ENCODE measurements at places on chromosomes 3 and 15.

DNA sequence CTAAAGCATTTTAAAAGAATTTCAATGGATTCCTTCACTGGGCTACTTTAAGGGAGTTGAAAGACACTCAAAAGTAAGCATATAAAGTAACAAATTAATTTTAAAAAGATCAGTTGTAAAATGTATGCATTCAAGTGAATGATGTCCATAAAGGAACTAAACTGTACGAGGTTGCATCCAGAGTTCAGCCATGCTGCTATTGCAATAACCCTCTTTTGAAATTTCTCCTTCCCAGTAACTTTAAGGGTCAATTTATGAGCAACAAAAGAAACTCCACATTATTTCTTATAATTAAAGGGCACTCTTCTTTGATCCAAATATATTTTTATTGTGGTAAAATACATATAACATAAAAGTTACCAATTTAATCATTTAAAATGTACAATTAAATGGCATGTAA, 22.9 kb downstream of the BTLA start:
- no peak for DNase-seq

DNA sequence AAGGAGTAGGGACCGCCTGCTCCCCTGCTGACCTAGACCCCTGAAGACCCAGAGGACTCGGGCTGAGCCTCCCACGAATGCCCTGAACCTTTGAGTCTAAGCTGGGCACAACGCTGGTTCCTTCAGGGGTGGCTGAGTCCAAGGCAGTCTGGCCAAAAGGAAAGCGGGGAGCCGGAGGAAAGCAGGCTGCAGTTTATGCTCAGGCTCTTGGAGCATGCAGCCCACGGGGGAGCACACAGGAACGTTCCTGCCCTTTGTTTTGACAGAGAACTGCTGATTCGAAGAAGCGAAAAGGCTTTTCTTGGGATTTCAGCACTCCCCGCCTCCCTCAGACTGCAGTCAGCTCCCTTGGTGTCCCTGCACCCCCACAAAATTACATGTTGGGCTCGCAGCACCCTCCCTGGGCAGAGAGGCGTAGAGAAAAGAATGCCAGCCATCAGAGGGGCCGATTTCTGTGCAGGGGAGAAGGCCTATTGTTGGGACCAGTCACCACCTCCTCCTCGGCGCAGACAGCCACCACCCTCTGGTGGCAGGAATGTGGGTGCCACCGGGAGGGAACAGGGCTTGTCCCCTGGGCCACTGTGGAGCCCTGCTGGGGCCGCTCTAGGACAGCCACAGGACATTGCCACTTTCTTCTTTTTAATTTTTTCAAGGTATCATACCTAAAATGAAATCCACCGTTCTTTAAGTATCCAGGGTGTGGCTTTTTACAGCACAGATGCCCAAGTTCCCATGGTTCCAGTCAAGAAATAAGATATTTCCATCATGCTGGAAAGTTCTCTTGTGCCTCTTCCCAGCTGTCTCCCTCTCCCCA, 72.2 kb downstream of the SMAD6 start:
- peak; percentile 71 for DNase-seq

- no peak for DNase-seq
Measured at GRCh38 chr15:26729581-26729980, 43.3 kb downstream of the GABRB3 start.

DNA sequence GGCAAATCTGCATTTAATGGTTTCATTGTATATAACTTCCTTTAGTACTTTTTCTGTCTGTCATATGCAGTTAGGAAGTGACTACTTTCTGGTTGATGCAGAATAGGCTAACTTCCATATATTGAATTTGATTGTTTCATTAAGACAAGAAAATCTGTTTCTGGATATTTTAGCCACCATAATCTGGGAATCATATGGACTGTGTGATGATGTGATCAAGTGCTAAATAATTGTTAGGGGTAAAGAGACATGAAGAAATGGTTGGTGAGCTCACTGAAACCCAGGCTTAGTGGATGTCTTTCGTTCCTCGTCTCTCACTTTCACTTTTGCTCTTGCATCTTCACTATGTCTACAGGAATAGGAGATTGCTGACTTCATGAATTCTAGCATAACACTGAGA, 3.5 kb upstream of the MNS1 start:
- no peak for DNase-seq

- no peak for DNase-seq
Measured at GRCh38 chr3:37032961-37033360, 39.6 kb downstream of the MLH1 start.

GRCh38 chr15:92068121-92068520, 214.6 kb downstream of the SLCO3A1 start:
- no peak for DNase-seq

DNA sequence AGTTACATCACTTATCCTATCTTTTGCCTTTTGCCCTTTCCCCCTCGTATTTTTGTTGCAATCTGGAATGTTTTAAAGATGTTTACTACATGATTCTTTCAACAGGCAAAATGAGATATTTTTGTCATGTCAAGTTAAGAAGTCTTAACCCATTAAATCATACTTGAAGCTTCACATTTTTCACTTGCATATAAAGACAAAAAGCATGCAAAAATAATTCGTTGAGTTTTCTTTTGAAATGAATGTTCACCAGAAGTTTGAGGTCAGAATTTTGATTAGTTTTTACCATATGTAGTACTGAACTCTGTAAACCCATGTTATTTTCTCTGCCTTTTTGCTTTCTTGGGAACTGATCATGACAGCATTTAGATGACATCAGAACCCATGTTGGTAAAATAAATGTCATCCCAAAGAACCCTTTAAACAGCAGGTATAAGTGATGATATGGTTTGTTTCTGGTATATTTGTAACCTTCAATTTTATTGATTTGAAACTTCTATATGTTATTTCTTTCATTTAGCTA, 188.5 kb downstream of the GHSR start:
- DNase-seq, result no peak

DNA sequence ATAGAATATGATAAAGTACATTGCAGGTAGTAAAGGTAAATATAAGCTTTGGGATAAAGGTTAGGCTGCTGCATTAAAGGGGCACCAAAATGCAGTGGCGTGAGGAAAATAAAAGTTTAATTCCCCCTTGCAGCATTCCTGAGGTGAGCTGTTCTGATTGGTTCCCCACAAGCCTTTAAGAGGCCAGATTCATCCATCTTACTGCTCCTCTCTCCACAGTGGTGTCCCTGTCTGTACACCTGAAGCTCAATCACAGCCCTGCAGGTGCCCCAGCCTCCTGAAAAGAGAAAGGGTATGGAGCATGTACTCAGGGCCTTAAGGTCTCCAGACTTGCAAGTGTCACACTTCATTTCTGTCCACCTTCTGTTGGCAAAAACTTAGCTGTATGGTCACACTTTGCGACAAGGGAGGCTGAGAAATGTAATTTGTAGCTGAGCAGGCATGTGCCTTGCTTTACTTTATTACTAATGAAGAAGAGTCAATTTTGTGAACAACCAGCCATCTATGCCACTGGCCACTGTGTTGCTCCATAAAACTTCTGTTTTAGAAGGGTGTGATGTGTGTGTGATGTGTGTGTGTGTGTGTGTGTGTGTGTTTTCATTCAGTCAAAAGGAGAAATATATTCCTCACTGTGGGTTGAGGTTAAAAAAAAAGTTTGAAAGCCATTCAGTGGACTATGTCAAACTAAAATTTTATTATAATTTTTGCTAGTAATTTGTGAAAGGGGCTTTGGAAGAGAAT, 12.8 kb downstream of the LACTB start:
- no peak for DNase-seq

DNA sequence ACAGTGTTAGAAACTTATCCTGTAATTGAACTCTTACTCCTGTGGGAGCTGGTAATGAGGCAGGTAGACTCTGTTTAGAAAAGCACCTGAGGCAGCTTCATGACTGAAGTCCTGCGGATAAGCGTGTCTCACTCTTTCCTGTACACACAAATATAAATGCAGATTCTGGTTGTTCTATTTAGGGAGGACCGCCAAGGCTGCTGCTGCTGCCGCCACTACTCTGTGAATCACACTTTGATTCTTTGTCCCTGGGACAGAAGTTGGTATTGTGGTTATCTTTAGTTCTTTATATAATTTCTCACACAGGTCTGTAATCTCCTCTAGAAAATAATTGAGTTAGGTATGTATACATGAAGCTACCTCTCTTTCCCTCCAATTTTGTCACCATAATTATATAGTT, 3.6 kb downstream of the LSAMP start:
- no peak for DNase-seq

DNA sequence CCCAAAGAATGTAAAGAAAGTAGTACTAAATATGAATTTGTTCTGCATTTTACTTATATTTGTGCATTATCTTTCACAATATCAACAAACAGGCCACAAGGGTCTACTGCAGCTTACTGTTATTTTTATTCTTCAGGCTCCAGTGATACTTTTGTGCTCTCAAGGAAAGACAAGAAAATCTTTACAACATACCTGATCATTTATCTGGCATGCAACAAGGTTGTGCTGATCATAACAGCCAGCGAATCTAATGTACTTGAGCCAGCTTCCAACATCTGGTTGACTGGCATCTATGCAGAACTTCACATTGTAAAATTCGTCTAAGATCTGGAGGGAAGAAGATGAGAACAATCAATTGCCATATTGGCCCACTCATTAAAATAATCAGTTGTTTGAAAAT, 520.0 kb downstream of the MECOM start:
- DNase-seq, result no peak
